ENCODE measurements at places on chromosomes 7 and 10. TPM values are rescaled to one million over a fixed set of nuclear protein-coding genes. Genes with fewer than 3 reads are reported as not detected.

- DNase-seq: no peak
- no peak overlapping the region for H3K27ac ChIP-seq
- H3K4me1 ChIP-seq: no peaks in the 10 kb centered on the region
- H3K27me3 ChIP-seq: no peaks in the 10 kb centered on the region
- H3K4me3 ChIP-seq: no peak overlapping the region
These were observed 156.0 kb downstream of the SEMA3D start for GRCh38 chr7:85030893-85031292.

GRCh38 chr7:86747698-86748097 lies 104.0 kb downstream of the GRM3 start:
- DNase-seq: no peak
- H3K36me3 ChIP-seq: no peaks in the 10 kb centered on the region
- H3K4me3 ChIP-seq: no peak overlapping the region
- no peaks in the 10 kb centered on the region for H3K27me3 ChIP-seq
- H3K27ac ChIP-seq: no peak overlapping the region
- H3K4me1 ChIP-seq: no peaks in the 10 kb centered on the region

DNA sequence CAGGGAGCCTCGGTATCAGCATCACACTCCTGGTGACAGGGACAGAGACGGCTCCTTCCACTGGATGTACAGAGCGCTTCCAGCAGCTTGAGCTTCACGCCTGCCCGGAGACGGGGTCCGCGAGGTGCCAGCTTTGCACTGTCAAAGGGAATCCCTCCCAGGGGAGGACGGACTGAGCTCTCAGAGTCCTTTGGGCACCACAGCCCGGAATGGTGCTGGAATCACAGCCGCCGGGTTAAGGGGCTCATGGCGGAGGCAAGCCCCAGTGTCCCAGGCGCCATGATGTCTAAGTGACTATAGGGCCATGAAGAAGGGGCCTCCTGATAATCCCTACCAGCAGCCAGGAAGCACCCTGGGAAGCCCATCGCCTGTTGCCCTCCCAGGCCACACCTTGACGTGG lies 41.4 kb downstream of the PTPRN2 start:
- H3K4me1 ChIP-seq: no peaks in the 10 kb centered on the region
- no peak for DNase-seq
- no peaks in the 10 kb centered on the region for H3K36me3 ChIP-seq
- H3K27me3 ChIP-seq: no peaks in the 10 kb centered on the region
- no peak overlapping the region for H3K4me3 ChIP-seq

DNA sequence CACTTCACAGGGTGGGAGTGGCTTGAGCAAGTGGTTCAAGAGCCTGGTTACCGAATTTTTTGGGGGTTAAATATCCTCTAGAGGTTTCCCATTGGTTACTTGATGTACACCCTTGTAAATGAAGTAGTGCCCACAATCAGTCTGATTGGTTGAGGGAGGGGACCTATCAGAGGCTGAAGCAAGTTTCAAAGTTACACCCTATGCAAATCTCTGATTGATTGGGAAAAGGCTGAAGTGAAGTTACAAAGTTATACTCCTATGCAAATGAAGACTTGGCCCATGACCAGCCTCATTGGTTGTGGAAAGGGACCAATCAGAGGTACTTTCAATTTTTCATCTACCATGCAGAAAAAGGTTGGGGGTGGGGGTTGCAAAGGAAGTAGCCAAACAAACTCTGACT lies 34.7 kb downstream of the UBE2D4 start:
- DNase-seq: no peak
- peaks cover 5% of the 10 kb centered on the region for H3K4me1 ChIP-seq
- H3K4me3 ChIP-seq: no peak overlapping the region

DNA sequence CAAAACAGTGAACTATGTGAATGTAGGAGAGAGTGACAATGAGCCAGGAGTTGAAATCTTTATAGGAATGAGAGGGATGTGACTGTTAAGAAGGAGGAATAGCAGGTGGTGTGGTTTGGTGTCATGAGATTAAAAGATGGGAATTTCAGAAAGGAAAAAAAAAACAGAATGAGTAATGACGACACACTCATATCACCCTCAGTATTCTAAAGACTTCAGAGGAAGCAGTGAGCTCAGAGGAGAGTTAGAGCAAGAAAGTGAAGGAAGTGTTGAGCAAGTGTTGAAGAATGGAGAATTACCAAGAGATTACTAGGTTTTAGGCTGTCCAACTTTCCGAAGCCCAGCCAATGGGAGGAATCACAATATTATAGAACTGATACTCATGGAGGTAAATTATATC lies 220.5 kb upstream of the HGF start:
- no peak overlapping the region for H3K4me3 ChIP-seq
- no peak for DNase-seq
- no peaks in the 10 kb centered on the region for H3K4me1 ChIP-seq
- no peak overlapping the region for H3K27ac ChIP-seq
- H3K36me3 ChIP-seq: no peaks in the 10 kb centered on the region

DNA sequence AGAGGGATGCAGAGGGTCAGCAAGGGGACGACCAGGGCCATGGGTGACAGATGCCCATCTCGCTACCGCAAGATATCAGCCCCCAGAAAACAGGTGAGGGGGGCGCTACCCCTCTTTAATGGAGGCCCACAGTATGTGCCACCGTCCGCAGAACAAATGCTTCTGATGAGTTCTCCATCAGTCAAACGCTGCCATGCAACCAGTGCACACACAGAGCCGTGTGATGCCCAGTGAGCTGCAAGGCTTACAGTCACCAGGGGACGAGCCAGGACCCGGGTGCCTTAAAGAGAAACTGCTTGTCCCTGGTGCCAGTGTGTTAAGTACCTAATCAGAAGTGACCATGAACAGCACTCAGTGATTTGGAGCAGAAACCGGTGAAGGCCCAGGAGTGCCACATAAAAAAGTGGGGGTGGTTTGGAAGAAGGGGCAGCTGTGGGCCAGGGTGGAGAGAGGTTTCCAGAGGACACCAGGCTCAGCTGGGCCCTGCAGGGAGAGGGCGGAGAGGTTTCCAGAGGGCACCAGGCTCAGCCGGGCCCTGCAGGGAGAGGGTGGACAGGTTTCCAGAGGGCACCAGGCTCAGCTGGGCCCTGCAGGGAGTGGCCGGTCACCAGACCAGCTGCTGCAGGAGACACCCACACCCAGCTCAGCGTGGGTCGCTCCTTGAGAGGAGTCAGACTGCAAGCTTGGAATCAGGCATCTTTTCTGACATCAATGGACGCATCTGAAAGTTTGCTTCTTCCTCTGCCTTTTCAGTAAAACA lies 50.9 kb downstream of the TCERG1L start:
- H3K36me3 ChIP-seq: no peaks in the 10 kb centered on the region
- H3K27ac ChIP-seq: no peak overlapping the region
- DNase-seq: no peak
- no peaks in the 10 kb centered on the region for H3K27me3 ChIP-seq
- H3K4me3 ChIP-seq: no peak overlapping the region

ABHD11 gene
- polyA plus RNA-seq: 7.4 TPM

SLC26A5 gene
- polyA plus RNA-seq: not detected
